ENCODE measurements at places on chromosomes 1 and 21.

- DNase-seq = no peak
Measured at GRCh38 chr1:4062041-4062440, 162.0 kb upstream of the C1orf174 start.

GRCh38 chr1:167291539-167292185, 71.0 kb downstream of the POU2F1 start:
- no peak for DNase-seq

DNA sequence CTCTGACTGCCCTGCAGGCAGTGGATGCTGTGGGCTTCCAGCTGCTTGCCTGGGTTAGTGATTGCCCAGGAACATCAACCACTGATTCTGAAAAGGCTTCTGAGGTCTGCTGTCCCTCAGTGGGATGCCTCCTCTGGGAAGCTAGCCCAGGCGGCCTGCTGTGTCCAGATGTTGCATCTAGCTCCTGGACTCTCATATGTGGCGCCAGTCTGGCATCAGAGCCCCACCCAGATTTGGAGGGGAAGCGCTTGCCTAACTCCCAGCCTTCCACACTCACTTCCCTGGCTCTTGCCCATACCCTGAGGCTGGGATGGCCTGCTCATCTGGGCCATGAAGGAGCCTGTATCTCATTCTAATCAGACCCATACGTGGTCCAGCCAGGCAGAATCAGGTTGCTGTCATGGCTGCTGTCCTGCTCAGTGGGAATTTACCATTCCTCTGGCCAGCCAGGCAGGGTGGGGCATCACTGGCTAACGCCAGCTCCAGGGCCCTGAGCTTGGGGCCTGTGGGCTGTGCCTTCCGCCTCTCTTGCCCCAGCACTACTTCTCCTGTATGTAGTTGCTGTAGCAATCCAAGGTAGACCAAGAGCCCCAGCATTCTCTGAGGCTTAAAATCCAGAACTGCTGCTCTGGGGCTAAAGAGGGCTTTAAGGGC, 4.1 kb downstream of the CSF1 start:
- DNase-seq = peak; percentile 94

DNA sequence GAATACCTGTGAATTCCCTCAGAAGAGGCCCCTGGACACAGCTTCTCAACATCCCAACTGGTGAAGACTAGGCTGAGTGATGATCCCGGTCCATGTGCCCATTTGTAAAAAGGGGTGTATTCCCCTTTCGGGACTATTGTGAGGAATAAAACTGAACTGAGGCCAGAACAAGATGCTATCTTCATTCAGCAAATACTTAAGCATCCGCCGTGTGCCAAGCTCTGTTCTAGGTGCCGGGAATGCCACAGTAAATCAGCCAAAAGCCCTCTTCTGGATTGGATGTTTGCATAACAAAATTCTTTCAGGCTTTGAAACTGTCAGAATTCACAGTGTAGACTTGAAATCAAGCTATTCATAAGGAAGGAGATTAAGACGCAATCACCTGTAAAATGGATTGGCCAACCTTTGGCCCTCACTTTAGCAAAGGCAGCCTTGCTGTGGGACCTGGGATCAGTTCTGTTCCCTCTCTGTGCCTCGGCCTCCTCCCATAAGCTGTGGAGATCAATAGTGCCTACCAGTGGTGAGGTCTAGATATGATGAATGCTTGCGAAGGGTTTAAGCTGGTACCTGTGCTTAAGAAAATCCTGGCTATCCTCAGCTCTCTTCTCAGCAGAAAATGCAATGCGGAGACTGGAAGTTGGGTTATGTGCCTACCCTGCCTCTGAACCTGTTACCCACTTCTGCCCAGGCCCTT, 1.8 kb downstream of the ALPL start:
- DNase-seq = no peak

GRCh38 chr1:16716691-16717335, 23.5 kb upstream of the RNU1-4 start:
- no peak for DNase-seq

GRCh38 chr1:162823231-162823630, 32.7 kb downstream of the HSD17B7 start:
- DNase-seq = no peak

DNA sequence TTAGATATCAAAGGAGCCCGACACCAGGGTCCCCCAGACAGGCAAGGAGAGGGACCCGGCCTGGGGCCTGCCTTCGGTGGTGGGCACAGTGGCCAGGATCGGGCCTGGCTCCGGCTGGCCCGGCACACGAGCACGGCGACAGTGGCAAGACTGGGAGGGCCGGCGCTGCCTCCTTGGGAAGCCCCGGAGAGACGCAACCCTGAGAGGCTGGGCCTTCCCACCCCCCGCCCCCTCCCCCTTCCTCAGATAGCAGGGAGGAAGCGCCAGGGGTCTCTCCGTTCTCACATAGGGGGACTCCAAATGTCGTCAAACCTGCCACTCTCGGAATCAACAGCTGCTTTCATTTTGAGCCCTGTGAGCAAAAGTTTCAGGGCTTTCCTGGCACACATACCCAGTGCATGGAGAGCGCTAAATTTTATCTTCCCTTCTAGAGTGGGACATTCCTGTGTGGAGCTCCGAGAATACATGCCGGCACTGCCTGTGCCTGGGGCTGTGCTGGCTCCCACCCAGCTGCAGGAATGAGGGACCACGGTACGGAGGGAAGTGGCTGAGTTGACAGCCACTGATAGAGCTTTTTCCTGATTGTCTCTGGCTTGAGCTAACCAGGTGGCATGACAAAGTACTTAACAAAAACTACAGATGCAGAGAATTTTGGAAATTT, 62.4 kb downstream of the CD247 start:
- DNase-seq = peak; percentile 48

GRCh38 chr1:202210385-202210784, 16.8 kb downstream of the LGR6 start:
- DNase-seq = peak; percentile 48

GRCh38 chr1:215970406-215970805, 403.3 kb downstream of the KCTD3 start:
- DNase-seq = no peak

DNA sequence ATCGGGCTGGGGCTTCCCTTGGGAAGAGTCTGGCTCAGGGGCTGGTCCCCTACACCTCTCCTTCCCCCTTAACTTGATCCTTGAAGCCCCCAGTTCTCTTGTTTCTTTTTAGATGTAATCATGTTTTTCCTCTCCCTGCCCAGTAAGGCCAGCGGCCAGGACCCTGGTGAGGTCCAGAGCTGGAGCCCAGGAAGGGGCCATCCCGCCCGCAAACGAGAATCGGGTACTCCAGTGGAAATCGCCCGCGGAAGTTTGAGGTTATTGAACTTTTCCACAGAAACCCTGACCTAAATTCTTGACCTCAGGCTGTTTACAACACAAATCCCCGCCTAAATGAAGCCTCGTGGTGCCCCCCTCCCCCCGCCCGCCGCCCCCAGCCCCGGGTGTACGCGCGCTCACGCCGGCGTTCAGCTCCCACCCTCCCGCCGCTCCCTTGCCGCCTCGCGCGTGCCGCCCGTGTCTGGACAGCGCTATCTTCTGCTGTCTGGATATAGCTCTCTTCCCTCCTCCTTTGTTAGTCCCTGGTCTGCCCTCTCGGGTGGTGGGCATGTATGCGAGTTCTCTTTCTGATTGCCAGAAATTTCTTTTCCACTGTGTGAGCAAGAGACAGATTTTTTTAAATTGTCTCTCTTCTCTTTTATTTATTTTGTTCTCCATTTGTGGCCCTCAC, 165.9 kb upstream of the CACNA1E start:
- DNase-seq = no peak

- no peak for DNase-seq
Measured at GRCh38 chr1:183886853-183887252, 81.9 kb downstream of the RGL1 start.

DNA sequence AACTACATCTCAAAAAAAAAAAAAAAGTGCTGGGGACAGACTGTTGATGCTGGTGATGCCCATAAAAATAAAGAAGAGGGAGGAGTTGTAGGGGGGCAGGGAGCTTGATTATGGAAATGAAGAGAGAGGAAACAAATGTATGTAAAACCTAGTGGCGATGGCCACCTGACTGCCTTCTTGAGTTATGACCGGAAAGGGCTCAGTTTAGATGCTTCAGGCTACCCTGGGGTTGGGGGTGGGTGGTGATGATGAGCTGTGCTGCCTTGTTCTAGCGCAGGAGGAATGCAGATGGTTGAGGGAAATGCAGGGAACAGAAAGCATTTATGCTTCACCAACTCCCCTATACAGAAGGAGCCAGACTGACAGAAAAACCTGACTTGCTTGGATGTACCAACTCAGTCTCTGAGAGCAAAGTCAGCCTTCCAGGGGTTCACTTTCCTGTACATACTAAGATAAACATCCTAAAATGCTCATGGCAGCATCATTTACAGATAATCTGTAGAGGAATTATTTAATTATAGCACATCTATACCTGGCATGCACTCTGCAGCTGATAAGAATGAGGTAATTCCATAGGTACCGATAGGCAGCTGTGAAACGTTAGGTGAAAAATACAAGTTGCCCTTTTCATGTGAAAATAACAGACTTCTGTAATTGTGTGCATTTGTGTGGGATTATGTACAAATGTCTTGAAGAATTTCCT, 8.0 kb upstream of the BCAR3 start:
- no peak for DNase-seq

GRCh38 chr1:224615861-224616755, at the start of gene CNIH3:
Gene CNIH3 (plus strand): TSS chr1:224616317. CDS start chr1:224617175, 858 bp downstream.
- peak; percentile 64 for DNase-seq

All from AG20443 (cell line).